Activated CD4-positive, alpha-beta memory T cell treated with anti-CD3 and anti-CD28 coated beads for 36 hours (primary cell): ENCODE measurements at places on chromosomes 2 and 18. TPM values are rescaled to one million over a fixed set of nuclear protein-coding genes. Genes with fewer than 3 reads are reported as not detected.

Gene ABCG5
- total RNA-seq: not detected

Gene UGT1A8
- not detected for total RNA-seq

Gene G6PC2
- not detected for total RNA-seq

Gene TANC1
- total RNA-seq: 0.86 TPM

Gene CCDC74A
- total RNA-seq: 7.0 TPM

Gene AQP4
- total RNA-seq: not detected

Gene ZNF407
- 10.0 TPM for total RNA-seq

Gene ARHGAP28
- not detected for total RNA-seq

Gene SCG2
- total RNA-seq: not detected

Gene TGFA
- total RNA-seq: 0.58 TPM

Gene IL1RN
- 9.8 TPM for total RNA-seq

Gene NCKAP5
- total RNA-seq: not detected

Gene VIL1
- total RNA-seq: not detected

Gene SH2D6
- 0.65 TPM for total RNA-seq

Gene MERTK
- 1.0 TPM for total RNA-seq

Gene NFATC1
- 83.7 TPM for total RNA-seq

Gene KYNU
- not detected for total RNA-seq

Gene DDX1
- total RNA-seq: 79.7 TPM

Gene RAPGEF4
- 0.21 TPM for total RNA-seq

Gene CCDC85A
- not detected for total RNA-seq

Gene SIX3
- total RNA-seq: not detected

Gene SFT2D3
- total RNA-seq: 3.6 TPM

Gene SPHKAP
- total RNA-seq: not detected

Gene MAP4K4
- total RNA-seq: 43.4 TPM

Gene FAM210A
- 29.4 TPM for total RNA-seq

Gene NCL
- total RNA-seq: 918 TPM

Gene FRZB
- total RNA-seq: not detected

Gene SNTG2
- 0.67 TPM for total RNA-seq
